ENCODE measurements at places on chromosomes 3 and 15.
A peak's percentile ranks its signal among the peaks of the same experiment; 100 is the strongest.

DNA sequence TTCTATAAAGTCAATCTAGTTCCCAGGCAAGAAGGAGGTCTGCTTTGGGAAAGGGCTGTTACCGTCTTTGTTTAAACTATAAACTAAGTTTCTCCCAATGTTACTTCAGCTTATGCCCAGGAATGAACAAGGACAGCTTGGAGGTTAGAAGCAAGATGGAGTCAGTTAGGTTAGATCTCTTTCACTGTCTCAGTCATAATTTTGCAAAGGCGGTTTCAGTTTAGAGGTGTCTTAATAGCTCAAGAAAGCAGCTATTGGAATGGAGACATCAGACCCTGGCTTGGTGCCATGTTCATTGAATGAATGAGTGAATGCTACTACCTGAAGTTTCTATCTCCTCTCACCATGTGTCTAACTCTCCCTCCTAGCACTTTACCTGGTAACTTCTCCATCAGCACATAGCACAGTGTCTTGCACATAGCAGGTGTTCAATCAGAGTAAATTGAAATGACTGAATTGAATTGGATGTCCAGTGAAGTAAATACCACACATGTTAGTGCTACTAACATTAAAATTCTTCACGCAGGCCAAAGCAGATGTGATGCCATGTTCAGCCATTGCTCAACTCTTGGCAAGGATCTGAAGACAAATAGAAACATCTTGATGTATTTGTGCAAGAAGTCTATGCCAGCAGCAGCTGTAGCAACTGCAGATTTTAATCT is 28.2 kb downstream of the CLEC3B start:
- DNase-seq, result no peak

- DNase-seq, result no peak
Measured at GRCh38 chr3:78913711-78914110, 854.1 kb downstream of the ROBO1 start.

GRCh38 chr3:158709666-158710083 is 22.6 kb downstream of the RARRES1 start:
- DNase-seq, result no peak

GRCh38 chr3:36211652-36211999 is 168.7 kb upstream of the STAC start:
- DNase-seq, result no peak

- no peak for DNase-seq
Measured at GRCh38 chr3:194488055-194488742, 1.4 kb upstream of the ATP13A3 start.

DNA sequence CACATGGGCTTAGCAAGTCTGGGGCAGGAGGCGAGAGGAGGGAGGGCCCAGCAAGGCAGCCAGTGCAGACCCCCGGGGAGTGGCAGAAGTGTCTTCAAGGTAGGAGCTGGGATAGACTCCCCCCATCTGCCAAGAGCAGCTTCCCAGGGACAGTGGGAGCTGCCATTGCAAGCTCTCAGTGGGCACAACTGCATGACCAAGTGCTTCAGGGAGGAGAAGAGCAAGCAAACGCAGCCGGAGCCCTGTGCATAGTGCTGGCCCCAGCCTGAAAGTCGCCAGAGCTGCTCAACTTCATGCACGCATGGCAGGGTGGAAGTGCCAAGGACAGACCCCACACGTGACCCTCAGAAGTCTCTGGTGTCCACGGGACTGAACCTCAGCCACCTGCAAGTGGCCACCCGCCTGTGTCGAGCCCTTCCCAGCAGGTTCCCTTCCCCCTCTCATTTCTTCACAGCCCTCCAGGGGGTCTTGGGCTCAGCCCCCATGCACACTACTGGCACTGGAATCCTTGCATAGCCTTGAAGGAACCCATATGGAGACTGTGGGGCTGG is 89.4 kb downstream of the PLXNA1 start:
- no peak for DNase-seq

GRCh38 chr3:152030320-152030719 is 156.9 kb downstream of the SUCNR1 start:
- DNase-seq, result no peak

DNA sequence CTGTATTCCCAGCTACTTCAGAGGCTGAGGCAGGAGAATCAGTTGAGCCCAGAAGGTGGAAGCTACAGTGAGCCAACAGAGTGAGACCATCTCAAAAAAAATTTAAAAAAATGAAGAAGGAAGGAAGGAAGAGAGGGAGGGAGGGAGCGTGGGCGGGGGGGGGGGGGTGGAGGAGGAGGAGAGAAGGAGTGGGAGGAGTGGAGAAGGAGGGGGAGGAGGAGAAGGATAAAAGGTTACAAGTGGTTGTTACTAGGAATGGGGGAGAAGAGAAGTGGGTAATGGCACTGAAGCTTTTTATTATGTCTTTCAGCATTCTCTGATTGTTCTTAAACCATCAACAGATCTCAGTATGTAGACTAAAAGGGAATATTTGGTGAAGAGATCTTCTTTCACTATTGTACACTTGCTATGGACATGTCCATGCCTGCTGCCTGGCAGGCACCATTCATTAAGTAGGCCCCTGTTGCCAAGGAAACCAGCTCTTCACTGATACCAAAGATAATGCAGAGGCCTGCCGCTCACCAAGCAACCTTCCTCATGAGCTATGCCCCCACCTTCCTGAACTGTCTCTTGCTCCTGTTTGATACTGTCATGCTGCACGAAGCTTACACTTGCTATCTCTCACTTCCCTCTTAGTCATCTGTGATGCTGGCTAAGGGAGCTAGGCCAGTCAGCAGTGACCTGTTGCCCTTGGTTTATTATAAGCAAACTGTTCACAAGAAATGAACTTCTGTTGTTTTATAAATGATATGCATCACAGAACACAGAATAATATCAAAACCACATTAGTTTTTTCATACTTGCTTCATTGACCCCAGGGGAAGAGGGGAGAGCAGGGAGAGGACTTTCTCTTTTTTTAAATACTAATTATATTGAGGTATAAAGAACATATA is 23.1 kb downstream of the EPM2AIP1 start:
- DNase-seq, result peak; percentile 35

Data from activated naive CD8-positive, alpha-beta T cell treated with anti-CD3 and anti-CD28 coated beads for 36 hours (primary cell).